Naive thymus-derived CD8-positive, alpha-beta T cell (primary cell): ENCODE measurements at places on chromosomes 6 and 20.

- H3K4me3 ChIP-seq, result no peak overlapping the region
- no peaks in the 10 kb centered on the region for H3K36me3 ChIP-seq
- H3K27ac ChIP-seq, result no peak overlapping the region
- no peak for DNase-seq
Measured at GRCh38 chr20:37644605-37645004, 49.2 kb upstream of the CTNNBL1 start.

- no peaks in the 10 kb centered on the region for H3K4me1 ChIP-seq
- DNase-seq, result no peak
- H3K4me3 ChIP-seq, result no peak overlapping the region
- peaks cover 5% of the 10 kb centered on the region for H3K27me3 ChIP-seq
- no peaks in the 10 kb centered on the region for H3K36me3 ChIP-seq
Measured at GRCh38 chr20:23773127-23773526, 22.4 kb upstream of the CST1 start.

GRCh38 chr6:137692806-137693205 is 174.3 kb upstream of the TNFAIP3 start:
- H3K4me3 ChIP-seq, result no peak overlapping the region
- no peaks in the 10 kb centered on the region for H3K36me3 ChIP-seq

GRCh38 chr6:159059141-159059540 is 14.3 kb upstream of the TAGAP start:
- peaks cover 100% of the 10 kb centered on the region for H3K4me1 ChIP-seq
- H3K4me3 ChIP-seq, result no peak overlapping the region
- H3K27me3 ChIP-seq, result no peaks in the 10 kb centered on the region
- no peak for DNase-seq
- peak overlapping the region; percentile 99 for H3K27ac ChIP-seq
- no peaks in the 10 kb centered on the region for H3K36me3 ChIP-seq

- H3K4me3 ChIP-seq, result no peak overlapping the region
- no peak overlapping the region for H3K27ac ChIP-seq
- H3K27me3 ChIP-seq, result peaks cover 10% of the 10 kb centered on the region
- no peak for DNase-seq
- H3K4me1 ChIP-seq, result no peaks in the 10 kb centered on the region
Measured at GRCh38 chr6:137601471-137601870, 107.3 kb upstream of the OLIG3 start.

DNA sequence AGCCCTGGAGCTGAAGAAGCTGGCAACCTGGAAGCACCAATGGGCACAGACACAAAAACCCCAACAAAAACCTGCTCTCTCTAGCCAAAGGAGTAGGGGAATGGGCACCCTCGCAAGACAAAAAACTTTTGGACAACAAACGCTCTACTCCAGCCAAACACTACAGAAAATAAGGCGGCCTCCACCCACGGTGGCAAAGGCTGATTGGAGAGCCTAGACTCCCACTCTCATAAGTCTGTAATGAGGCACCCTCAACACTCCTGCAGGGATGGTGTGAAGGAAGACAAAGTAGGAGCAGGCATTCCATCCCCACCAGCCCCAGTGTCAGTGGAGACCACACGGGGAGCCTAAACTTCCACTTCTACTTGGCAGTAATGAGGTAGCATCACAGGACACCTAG is 8.8 kb downstream of the TTI1 start:
- H3K4me3 ChIP-seq, result no peak overlapping the region
- H3K36me3 ChIP-seq, result peaks cover 8% of the 10 kb centered on the region
- no peaks in the 10 kb centered on the region for H3K27me3 ChIP-seq
- DNase-seq, result no peak
- peaks cover 67% of the 10 kb centered on the region for H3K4me1 ChIP-seq

DNA sequence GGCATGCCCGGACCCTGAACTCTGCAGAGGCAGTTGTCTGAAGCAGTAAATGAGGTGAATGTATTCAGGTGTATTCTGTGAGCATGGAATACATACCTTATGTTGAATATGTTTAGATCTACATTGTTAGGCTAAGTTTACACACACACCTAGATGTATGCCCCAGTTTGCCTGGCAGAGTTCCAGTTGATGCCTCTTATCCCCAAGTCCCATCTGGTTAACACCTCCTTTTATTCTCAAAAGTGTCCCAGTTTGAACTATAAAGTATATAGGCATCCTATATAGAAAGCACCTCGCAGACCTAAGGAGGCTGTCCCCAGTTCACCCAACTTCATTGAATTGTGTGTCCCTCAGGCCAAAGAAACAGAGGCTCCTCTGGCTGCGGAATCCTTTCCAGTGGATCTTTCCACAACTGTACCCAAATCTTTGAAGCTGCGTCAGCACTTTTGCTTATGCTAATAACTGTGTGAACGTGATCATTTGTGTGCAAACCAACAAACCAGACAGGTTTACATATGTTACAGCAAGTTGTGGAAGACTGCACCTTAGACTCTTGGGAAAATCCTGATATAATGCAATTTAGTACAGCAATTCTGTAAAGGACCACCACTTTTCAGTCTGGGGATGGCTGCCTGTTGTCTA is 4.8 kb upstream of the DHX35 start:
- H3K27me3 ChIP-seq, result no peaks in the 10 kb centered on the region
- H3K4me3 ChIP-seq, result no peak overlapping the region
- DNase-seq, result no peak

DNA sequence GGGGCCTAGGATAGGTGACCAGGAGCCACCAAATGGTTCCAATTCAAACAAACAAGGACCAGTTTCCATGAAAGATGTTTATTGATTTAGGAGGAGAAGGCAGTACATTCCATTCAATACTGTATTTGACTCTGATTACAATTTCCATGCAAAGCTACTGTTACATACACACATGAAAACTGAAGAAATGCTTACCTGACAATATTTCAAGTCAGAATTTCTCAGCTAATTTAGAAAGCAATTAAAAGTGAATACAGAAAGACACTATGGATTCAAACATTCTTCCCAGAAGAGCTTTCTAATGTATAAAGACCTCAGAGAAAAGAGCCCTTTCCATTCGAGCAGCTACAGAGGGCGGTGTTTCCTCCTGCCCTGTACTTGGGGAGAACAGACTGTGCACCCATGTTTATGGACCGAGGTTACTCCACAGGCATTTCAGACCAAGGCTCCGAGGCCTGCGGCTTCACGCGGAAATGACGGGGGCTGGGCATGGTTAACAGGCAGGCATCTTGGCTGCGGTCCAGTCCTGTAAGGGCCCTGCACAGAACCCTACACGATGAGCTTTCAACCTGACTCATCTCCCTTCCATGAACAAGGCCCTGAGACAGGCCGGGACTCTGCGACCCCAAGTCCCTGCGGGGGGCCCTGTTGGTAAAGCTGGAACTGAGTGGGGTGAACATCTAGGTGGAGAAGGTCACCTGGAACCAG is 25.7 kb upstream of the TCFL5 start:
- H3K36me3 ChIP-seq, result no peaks in the 10 kb centered on the region
- no peaks in the 10 kb centered on the region for H3K27me3 ChIP-seq
- H3K4me3 ChIP-seq, result peak overlapping the region; percentile 14
- DNase-seq, result peak; percentile 51
- H3K4me1 ChIP-seq, result peaks cover 38% of the 10 kb centered on the region

- DNase-seq, result no peak
- H3K27ac ChIP-seq, result no peak overlapping the region
- peaks cover 75% of the 10 kb centered on the region for H3K4me1 ChIP-seq
Measured at GRCh38 chr6:37878150-37878710, 58.7 kb downstream of the ZFAND3 start.

GRCh38 chr6:25038300-25038699 is 102.5 kb upstream of the RIPOR2 start:
- H3K27ac ChIP-seq, result peak overlapping the region; percentile 43
- no peaks in the 10 kb centered on the region for H3K27me3 ChIP-seq
- H3K4me1 ChIP-seq, result peaks cover 83% of the 10 kb centered on the region
- H3K4me3 ChIP-seq, result no peak overlapping the region

GRCh38 chr6:124679387-124679786 is 282.9 kb upstream of the RNF217 start:
- no peaks in the 10 kb centered on the region for H3K36me3 ChIP-seq
- H3K27ac ChIP-seq, result no peak overlapping the region
- no peaks in the 10 kb centered on the region for H3K4me1 ChIP-seq

DNA sequence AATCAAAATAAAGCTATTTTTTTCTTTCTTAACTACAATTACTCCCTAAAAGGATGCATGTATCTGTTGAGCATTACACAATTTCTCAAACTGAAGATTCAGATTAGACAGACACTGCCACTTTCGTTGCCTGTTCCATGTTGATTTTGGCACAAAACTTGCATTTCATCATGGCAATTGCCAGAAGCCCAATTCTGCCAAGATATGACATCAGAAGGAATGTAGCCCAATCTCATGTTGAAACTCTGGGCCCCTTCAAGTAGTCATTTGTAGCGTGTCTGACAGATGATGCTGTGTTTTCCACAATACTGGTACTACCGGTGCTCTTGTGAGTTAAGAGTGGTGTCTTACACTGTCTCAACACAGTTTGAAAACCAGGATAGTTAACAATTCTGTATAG is 705.4 kb downstream of the PTPRT start:
- H3K4me3 ChIP-seq, result no peak overlapping the region
- no peaks in the 10 kb centered on the region for H3K36me3 ChIP-seq
- no peak for DNase-seq
- H3K4me1 ChIP-seq, result no peaks in the 10 kb centered on the region
- H3K27ac ChIP-seq, result no peak overlapping the region
- no peaks in the 10 kb centered on the region for H3K27me3 ChIP-seq

GRCh38 chr6:30533460-30534294 is 22.6 kb downstream of the GNL1 start:
- peaks cover 39% of the 10 kb centered on the region for H3K4me1 ChIP-seq
- DNase-seq, result no peak
- H3K27me3 ChIP-seq, result no peaks in the 10 kb centered on the region

DNA sequence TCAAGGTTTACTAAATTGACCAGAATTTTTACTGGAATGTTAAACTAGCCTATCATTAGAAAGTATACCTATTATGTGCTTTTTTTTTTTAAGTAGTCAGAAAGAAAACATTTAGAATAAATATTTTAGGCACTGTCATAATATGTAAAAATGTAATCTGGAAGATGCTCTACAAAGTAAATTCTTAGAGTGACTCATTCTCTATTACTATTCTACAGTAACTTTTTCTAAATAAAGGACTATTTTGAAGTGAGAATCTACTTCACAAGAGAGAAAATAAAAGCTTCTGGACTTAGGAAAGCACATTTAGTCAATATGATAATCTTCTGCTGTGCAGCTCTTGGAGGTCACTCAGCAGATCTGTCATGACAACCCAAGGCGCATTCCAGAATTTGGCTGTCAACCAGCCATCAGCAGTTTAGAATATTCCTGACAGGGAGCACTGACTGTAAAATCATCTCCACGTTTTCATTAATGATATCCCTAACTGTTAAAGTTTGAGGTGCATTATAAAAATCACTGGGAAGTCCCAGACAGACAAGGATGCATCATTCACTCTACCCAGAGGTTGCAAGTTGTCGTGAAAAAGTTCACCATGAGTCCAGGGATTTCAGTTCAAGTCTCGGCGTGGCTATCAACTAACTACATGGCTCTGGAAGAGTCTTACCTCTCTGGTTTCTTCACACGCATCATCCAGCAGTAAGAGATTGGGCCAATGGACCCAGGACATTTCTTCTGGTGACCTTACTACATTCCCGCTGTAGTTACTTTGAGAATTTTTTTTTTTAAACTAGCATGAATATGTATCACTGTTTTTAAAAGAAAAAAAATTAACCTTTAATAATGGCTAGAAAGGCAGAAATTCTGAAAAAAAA is 374.9 kb downstream of the GJA1 start:
- H3K27me3 ChIP-seq, result no peaks in the 10 kb centered on the region
- no peak overlapping the region for H3K27ac ChIP-seq
- H3K4me1 ChIP-seq, result no peaks in the 10 kb centered on the region
- no peaks in the 10 kb centered on the region for H3K36me3 ChIP-seq

GRCh38 chr20:51159981-51160380 is 137.1 kb upstream of the KCNG1 start:
- DNase-seq, result no peak
- no peaks in the 10 kb centered on the region for H3K36me3 ChIP-seq
- H3K4me1 ChIP-seq, result peaks cover 5% of the 10 kb centered on the region
- no peak overlapping the region for H3K4me3 ChIP-seq

DNA sequence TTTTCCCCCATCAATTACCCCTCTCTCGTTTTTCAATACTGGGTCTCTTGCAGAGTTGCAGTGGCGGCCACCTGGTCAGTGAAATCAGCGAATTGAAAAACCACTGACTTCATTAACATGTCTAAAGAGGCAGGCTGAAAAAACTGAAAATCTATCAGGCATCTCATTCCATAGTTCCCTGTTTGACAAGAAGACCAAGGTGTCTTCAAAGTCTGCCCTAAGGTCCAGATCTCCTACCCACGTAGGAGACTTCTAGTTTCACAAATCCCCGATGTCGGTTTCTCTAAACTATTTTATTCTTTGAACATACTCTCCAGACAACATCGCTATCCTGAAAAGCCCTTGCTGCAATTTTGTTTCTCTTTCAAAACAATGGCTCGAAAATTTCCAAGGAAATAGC is 796 bp upstream of the TUBB start:
- no peaks in the 10 kb centered on the region for H3K27me3 ChIP-seq
- H3K27ac ChIP-seq, result peak overlapping the region; percentile 96
- H3K4me1 ChIP-seq, result peaks cover 73% of the 10 kb centered on the region
- no peak for DNase-seq

DNA sequence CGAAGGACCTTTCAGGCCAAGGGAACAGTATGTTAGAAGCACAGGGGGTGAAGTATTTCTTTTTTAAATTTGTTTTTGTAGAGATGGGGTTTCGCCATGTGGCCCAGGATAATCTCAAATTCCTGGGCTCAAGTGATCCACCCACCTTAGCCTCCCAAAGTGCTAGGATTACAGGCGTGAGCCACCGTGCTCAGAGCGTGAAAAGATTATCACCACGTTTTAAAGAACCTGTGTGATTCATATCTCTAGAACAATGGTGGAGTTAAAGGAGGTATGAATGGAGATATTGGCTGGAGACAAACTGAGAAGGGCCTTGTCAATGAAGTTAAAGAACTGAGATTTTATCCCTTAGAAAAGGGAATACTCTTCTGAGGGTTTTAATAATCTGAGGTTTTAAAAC is 9.7 kb downstream of the ASF1A start:
- no peaks in the 10 kb centered on the region for H3K27me3 ChIP-seq
- H3K4me3 ChIP-seq, result no peak overlapping the region
- H3K4me1 ChIP-seq, result peaks cover 61% of the 10 kb centered on the region
- peaks cover 26% of the 10 kb centered on the region for H3K36me3 ChIP-seq
- H3K27ac ChIP-seq, result peak overlapping the region; percentile 37

DNA sequence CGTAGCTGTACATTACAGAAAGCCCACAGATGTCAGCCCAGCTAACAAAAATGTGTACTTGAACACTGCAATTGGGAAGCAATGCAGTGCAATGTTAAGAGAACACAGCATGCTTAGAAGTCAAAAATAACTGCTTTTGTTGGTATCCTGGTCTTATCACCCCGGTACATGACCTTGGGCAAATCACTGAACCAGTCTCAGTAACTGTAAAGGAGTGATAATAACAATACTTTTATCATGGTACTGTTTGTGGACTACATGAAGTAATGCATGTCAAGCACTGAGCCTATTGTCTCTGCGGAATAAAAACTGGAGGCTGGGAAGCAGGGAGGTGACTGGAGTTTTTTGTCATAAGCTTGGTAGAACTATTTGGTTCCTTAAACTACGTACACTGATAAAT is 44.7 kb upstream of the SPDEF start:
- H3K27ac ChIP-seq, result no peak overlapping the region
- H3K36me3 ChIP-seq, result no peaks in the 10 kb centered on the region
- no peak overlapping the region for H3K4me3 ChIP-seq
- no peak for DNase-seq
